ENCODE measurements at places on chromosomes 1 and 21. TPM values are rescaled to one million over a fixed set of nuclear protein-coding genes. Genes with fewer than 3 reads are reported as not detected.

The UMODL1 gene
- not detected for total RNA-seq

The BMP8B gene
- total RNA-seq: 0.36 TPM

The C1orf167 gene
- not detected for total RNA-seq

The MSH4 gene
- 0.16 TPM for total RNA-seq

The PIP5K1A gene
- 66.1 TPM for total RNA-seq

The TMEM79 gene
- 8.0 TPM for total RNA-seq

The CASQ2 gene
- not detected for total RNA-seq

The MTMR11 gene
- total RNA-seq: 0.86 TPM

The XCL1 gene
- total RNA-seq: 114 TPM

The ZNF593OS gene
- not detected for total RNA-seq

The ARTN gene
- total RNA-seq: 0.36 TPM

The ORC1 gene
- 51.0 TPM for total RNA-seq

The PLXNA2 gene
- total RNA-seq: 0.23 TPM

The GSTM4 gene
- total RNA-seq: 10.5 TPM

The SHISA4 gene
- not detected for total RNA-seq

The UTS2 gene
- not detected for total RNA-seq

The C1QC gene
- not detected for total RNA-seq

The DCDC2B gene
- total RNA-seq: not detected

The CENPF gene
- 70.6 TPM for total RNA-seq

The FLG2 gene
- total RNA-seq: not detected

The F13B gene
- not detected for total RNA-seq

The SPATA21 gene
- total RNA-seq: not detected
